ENCODE measurements at places on chromosomes 2 and 18.

- no peak for DNase-seq
Measured at GRCh38 chr2:237591141-237591881, 777 bp upstream of the RAB17 start.

GRCh38 chr2:187523325-187523724, 30.9 kb downstream of the TFPI start:
- no peak for DNase-seq

- no peak for DNase-seq
Measured at GRCh38 chr18:7596147-7596546, 29.0 kb downstream of the PTPRM start.

GRCh38 chr18:23819001-23819400, 129.7 kb downstream of the LAMA3 start:
- no peak for DNase-seq

GRCh38 chr2:60534892-60535684, 18.4 kb downstream of the BCL11A start:
- DNase-seq: no peak

GRCh38 chr2:39119732-39120520, 925 bp downstream of the SOS1 start:
- no peak for DNase-seq

DNA sequence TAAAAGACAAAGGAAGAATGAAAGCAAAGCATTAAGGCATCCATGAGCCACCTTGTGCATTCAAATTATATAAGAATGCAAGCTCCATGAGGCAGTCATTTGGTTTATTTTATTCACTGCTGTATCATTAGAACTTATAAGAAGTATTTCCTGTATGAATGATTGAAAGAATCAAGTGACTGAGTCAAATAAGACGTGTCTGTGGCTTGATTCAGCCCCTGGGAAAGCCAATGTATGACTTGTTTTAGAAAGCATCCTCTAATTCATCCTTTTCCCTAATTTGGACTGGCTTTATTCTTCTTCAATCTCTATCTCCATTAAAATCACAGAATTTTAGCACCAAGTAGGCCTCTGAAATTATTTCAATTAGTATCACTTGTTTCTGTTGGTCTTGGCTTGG, 461.1 kb downstream of the LPIN1 start:
- no peak for DNase-seq

- no peak for DNase-seq
Measured at GRCh38 chr2:29714333-29714732, 207.1 kb downstream of the ALK start.

GRCh38 chr18:63439334-63439733, 17.1 kb upstream of the VPS4B start:
- DNase-seq: no peak

DNA sequence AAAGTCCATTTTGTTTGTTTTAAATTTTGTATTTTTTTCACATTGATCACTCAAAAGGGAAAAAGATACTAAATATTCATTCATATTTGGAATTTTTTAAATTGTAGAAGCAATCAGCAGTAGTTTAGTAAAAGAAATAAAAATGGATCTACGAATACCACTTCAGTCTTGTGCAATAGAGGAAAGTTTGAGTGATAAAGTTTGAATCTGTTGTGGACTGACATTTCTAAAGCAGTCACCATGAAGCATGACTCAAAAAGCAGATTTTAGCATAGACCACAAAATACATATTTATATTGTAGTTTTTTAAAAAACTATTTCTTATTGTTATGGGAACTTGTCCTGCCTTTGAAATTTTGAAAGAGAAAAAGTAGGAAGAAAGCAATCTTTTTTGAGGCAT, 520.5 kb upstream of the ZEB2 start:
- no peak for DNase-seq

- no peak for DNase-seq
Measured at GRCh38 chr18:73782405-73782804, 365.2 kb downstream of the FBXO15 start.

DNA sequence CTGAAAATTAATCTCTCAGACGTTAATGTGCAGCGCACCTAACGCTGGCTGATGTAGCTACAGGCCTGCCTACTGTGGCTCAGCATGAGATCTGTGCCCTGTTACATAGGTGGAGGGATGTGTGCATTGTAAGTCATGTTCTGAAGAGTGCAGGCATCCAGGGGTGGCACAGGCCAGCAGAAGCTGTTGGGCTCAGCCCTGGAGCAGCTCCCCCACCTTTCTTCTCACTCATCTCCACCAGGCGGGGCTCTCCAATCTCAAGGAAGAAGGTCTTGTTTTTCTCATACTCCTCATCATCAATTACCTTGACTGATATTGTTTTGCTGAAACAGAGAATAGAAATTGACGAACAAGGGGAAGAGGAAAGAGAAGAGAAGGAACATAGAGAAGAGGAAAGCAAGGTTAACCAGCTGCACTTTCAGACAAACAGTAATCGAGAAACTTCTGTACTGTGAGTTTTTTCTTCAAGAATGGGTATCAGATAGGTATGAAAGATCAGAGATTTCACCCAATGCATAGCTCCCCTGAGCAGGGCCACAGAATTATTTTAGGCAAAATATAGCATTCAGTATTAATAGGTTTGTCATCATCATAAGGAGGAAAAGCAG, 273.6 kb downstream of the SLC8A1 start:
- DNase-seq: no peak

GRCh38 chr18:45332871-45333270, 282.4 kb upstream of the SLC14A2 start:
- no peak for DNase-seq

DNA sequence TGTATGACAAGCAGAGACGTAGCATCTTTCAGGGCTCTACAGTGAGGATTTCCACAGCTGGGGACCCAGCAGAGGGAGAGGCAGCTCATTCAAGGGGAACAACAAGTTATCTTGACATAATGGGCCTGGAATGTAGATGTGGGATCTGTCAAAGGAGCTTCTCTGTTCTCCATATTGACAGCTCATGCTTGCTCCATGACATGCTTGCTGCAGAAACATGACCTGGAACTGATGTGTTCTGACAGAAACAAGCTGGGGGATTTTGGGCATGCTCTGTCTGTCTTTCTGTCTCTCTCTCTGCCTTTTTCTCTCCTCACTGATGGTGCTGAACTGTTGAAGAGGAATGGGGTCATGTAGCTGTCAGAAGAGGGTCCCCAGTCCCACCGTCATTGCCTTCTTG, 79.6 kb downstream of the MMADHC start:
- DNase-seq: no peak

DNA sequence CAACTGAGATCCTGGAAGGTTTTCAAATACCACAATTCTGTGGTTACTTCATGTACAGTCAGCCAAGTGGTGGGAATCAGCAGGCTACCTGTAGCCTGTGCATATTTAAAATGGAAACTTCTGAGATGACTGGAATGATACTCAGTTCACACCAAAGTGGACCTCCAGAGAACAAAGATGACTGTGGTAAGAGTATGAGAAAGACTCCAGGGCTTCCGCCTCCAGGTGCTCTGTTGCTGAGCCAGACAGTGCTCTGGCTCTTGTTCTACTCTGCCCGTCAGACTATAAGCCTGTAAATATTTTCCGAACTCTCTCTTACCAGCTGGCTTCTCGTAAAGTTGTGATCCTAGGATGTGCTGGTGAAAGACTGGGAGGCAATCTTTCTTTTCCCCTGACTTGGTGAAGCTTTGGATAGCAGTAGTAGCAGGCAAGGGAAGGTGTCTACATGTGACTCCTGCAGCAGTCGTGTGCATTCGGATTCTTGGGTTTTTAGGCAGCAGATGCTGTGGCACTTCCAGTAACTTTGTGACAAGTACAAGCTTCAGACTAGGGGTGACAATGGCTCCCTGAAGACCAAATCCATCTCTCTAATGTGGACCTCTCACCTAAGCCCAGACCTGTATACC, 23.1 kb downstream of the ST3GAL5 start:
- no peak for DNase-seq

GRCh38 chr18:6881034-6881820, 151.7 kb downstream of the ARHGAP28 start:
- no peak for DNase-seq

DNA sequence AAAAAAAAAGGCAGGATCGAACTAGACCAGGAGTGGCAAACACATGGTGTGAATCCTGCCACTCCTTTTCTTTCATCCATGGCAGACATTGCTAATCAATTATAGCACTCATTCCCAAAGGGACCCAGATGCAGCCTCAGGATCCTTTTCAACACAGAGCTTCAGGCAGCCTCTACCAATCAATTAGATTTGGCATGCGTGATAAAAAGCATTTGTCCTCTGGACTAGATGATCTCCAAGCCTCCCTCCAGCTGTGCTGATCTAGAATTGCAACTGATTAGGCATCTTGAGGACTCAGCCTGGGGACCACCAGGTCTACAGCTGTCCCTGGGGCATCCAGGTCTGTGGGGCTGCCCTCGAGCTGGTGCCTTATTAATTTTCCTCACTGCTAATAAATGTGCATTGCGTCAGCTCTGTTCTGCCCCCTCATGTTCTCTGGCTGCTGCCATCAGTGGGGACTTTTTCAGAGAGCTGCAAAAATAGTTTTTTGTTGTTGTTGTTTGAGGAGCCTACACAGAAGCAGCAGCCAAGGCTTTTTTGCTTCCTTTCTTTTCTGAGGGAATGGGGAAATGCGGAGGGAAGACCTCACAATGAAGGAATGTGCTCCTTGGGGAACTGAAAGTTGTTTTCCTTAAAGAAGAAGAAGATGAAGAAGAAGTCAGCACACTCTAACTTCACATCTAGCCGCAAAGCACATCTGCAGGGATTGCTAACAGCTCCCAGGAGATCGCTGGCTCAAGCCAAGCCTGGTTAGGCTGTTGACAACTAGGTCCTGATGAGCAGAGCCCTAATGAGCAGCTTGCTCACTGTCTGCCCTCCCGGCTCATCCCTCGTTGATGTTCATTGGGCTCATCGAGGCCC, 8.8 kb upstream of the ATOH8 start:
- no peak for DNase-seq

GRCh38 chr2:68911709-68912108, 40.5 kb upstream of the BMP10 start:
- no peak for DNase-seq

- DNase-seq: no peak
Measured at GRCh38 chr2:143745060-143745459, 615.8 kb downstream of the ARHGAP15 start.

DNA sequence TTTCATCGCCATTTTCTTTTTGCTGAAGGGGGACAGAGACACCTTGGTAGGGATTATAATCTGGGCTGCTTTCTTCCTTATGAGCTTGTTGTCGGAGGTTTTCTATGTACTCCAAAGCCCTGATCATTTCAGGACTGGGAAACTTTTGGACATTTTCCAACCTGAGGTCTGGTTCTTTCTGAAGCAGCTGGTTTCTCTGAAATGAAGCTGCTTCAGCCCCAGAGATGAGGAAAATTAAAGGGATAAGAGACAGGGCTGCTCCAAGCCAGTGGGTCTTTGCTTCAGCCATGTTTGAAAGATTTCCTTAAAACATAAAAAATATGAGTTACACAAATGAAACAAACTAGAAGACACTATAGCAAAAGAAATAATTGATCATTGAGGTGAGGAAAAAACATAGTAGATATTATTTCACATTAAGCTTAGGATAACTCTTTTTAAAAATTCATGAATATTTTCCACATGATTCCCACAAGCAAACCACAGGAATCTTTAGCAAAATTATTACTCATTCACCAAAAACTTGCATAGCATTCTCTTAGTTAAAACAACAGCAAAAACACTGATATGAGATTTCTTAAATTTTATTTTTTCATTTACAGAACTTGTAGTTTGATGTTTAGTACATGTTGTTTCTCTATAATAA, 3.0 kb downstream of the SCG2 start:
- DNase-seq: peak; percentile 66

- DNase-seq: peak; percentile 54
Measured at GRCh38 chr2:232901736-232902578, 31.9 kb downstream of the SNORC start.

DNA sequence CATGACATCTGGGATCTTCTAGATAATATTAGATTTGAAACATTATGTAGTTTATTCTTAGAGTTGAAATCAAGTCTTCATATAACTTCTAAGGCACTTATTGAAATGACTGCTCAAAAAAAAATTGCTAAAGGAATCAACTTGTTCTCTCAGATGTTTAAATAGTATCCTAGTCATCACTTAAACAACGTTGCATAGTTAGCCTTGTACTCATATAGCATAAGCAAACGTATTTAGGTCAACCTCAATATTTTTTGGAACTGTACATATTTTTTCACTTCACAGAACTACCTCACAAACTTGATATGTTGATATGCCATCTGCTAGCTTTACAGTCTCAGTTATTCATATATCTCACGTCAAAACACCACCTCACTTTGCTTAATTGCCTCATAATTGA, 47.1 kb upstream of the CREB1 start:
- DNase-seq: no peak

DNA sequence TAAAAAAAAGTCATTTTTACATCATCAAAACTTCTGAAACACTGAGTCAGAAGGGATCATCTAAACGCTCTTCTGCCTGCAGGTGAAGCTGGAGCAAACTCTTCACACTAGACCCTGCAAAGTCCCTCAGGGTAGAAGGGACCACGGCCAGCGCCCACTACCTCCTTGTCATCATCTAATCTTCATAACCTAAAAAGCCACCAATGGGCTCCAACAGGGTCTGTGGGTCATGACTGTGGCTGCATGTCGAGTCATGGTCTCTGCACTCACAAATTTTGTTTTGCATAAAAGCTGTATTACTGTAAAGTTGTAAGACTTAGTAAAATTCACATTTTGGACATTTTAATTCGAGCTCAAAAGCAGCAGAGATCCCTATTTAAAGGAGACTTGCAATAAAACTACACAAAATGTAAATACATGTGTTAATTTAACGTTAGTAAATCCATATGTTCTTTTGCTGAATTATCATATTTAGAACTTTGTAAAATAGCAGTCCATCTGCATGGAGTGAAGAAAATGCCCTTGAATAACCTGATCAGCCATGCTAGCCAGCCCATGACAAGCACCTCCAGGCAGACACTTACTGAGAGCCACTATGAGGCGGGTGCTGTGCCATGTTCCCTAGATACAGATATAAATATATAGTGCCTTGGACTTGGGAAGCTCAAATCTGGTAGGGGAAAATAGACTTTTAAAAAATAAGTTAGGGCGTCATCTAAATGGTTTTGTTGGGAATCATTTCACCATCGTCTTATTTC, 437.2 kb upstream of the LYPD1 start:
- DNase-seq: no peak
